Stimulated activated CD8-positive, alpha-beta memory T cell treated with anti-CD3 and anti-CD28 coated beads, Interleukin-2, amount 100 ng/mL, for 1 hour (primary cell): ENCODE measurements at places on chromosomes 13 and 19.

DNA sequence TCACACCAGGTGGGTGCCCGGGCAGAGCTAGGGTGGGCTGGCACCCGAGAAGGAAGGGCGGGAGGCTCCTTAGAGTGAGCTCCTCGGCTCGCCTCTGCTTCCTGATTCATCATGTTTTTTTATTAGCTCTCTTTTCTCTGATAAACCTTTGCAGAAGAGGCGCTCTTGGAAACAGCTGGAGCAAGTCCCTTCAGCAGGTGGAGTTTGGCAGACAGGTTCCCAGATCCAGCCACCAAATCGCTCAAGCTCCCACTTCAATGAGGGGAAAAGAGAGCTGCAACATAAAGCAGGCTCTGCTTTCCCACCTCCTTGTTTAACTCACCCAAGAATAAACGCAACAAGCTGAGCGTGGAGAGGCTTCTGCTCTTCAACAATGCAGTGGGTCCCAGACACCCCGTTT lies 244.8 kb downstream of the TSHZ3 start:
- DNase-seq, result no peak

- no peak for DNase-seq
Measured at GRCh38 chr13:77872995-77873394, 45.6 kb downstream of the EDNRB start.

DNA sequence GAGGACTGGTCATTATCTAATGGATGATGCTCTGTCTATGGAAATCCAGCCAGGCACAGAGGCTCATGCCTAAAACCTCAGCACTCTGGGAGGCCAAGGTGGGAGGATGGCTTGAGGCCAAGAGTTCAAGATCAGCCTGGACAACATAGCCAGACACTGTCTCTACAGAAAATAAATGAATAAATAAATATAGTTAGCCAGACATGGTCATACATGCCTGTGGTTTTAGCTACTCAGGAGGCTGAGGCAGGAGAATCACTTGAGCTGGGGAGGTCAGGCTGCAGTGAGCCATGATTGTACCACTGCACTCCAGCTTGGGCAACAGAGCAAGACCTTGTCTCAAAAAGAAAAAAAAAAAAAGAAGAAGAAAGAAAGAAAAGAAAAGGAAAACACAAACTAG lies 234.7 kb downstream of the TSHZ3 start:
- DNase-seq, result no peak

- no peak for DNase-seq
Measured at GRCh38 chr13:69921156-69921555, 186.5 kb upstream of the ATXN8OS start.

DNA sequence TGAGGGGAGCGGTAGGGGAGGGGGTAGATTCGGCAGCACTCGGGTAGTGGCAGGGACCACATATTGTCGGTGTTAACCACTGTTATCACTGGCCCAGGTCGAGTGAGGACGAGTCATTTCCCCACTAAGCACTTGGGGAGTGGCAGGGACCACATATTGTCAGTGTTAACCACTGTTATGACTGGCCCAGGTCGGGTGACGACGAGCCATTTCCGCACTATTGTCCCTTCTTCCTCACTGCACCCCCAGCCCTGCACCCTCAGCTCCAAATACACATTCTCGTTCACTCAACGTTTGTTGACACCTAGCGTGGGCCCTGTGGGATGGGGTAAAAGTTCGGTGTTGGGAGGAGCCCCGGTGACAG lies 467 bp upstream of the CLN5 start:
- DNase-seq, result peak; percentile 62

DNA sequence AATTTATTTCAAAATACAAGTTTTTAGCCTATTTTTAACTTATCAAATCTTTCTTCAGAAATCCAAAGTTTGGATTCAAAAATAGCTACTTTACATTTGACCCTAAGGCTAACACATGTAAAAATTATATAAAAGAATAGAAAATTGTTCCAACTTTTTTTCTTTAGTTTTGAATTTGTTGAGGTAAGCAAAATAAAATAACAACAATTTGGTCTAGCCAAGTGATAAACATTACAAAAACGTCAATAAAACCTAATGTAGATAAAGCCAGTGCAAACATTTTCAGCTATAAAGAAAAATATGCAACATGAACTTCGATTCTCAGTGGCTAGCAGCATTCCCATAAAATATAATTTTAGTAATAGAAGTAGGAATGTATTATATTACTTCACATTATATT lies 400.3 kb downstream of the PCDH9 start:
- DNase-seq, result no peak

GRCh38 chr13:27183561-27184147 lies 12.0 kb upstream of the USP12 start:
- DNase-seq, result no peak

GRCh38 chr19:55119053-55119452 lies 1.6 kb upstream of the PPP1R12C start:
- DNase-seq, result no peak

- DNase-seq, result no peak
Measured at GRCh38 chr19:39382991-39383828, 7.7 kb downstream of the PAF1 start.

DNA sequence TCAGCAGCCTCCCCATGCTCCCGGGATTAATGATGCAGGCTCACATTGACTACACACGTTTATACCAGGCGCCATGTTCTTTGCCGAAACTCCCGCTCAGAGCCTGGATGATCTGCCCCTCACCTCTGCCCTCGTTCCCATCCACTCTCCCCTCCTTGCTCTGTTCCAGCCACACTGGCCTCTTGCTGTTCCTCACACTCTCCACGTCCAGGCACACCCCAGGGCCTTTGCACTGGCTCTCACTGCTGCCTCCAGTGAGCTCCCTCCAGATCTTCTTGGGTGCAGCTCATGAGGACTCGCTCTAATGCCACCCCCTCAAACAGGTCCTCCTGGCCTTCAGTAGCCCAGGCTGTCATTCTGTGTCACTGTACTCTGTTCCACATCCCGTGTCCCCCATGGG lies 39.2 kb downstream of the DPF1 start:
- no peak for DNase-seq

GRCh38 chr13:61664801-61665705 lies 249.4 kb upstream of the PCDH20 start:
- DNase-seq, result no peak

DNA sequence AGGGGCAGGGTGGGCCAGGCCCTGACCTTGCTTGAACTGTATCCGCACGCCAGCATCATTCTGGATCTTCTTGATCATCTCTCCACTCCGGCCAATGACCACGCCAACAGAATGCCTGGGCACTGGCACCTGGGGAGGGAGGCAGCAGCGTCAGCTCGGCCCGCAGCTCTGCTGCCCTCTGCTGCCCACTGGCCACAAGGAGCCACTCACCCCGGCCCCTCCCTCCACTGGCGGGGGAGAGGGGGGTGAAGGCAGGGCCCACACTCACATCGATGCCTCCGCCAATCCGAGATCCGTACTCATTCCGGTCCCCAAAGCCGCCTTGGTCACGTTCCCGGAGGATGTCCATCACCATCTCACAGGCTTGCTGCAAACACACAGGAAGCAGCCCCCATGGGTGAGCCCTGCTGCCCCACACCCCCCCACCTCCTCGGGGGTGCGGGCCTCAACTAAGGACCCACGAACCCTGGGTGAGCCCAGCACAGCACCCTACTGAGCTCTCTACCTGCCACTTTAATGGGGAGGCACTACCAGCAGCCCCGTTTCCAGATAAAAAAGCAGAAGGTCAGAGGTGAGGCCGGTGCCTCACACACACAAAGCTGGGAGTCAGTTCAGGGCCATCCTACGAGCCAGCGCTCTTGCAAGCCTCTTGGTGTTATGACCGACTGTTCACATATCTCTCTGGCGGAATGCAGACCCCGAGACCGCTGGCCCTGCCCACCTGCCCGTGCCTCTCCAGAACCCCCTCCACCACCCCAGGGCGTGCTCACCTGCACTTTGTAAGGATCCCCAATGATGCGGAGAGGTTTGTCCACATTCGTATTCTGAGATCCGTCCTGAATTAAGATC lies 6.7 kb downstream of the KHSRP start:
- no peak for DNase-seq

DNA sequence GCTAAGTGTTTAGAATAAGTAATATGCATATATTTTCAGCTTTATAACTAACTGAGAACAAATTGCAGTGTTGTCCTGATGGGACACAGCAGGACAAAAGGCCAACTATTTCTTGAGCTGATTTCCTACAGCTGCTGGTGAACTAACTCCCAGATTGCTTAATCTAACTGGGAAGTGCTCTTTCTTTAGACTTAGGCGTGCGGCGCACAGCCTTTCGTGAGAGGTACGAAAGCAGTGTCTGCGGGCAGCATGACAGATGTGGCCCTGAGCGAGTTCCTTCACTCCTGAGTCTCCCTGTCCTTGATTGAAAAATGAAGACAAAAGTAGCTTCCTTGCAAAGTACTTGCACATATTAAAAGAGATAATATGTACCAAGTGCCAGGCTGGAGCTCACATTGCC lies 47.3 kb upstream of the NPAS1 start:
- no peak for DNase-seq

DNA sequence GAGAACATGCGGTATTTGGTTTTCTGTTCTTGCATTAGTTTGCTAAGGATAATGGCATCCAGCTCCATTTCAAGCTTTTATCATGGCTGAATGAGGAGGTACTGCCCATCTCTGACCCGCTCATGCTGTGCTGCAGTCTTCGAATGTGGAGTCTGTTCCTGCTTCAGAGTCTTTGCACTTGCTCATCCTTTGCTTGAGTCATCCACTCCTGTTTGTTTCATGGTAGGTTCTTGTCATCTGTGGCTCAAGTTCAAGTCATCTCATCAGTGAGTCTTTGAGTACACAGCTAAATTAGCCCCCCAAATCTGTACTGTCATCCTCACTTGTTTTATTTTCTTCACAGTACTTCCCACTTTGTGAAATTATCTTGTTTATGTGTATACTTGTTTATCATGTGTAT lies 5.4 kb downstream of the UCHL3 start:
- DNase-seq, result no peak

DNA sequence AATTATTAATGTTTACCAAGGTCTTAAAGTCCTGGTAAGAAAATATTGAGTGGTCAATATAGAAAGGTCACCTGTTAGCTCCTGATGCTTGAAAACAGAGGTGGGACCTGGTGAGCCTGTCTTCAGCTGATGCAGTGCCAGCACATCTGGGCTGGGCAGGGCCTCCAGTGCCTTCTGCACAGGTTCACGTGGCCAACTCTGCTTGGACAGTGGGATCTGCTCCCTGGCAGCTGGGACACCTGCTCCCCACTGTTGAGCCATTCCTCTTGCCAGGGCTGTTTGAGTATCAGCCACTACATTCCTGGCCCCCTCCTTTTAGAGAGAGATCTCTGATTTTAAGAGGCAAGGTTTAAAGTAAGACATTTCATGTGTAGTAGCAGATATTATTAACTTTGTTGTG lies 135.0 kb downstream of the TM9SF2 start:
- DNase-seq, result no peak

GRCh38 chr13:48930918-48931317 lies 44.8 kb upstream of the FNDC3A start:
- no peak for DNase-seq

- DNase-seq, result no peak
Measured at GRCh38 chr13:114090476-114090875, 41.9 kb downstream of the RASA3 start.

DNA sequence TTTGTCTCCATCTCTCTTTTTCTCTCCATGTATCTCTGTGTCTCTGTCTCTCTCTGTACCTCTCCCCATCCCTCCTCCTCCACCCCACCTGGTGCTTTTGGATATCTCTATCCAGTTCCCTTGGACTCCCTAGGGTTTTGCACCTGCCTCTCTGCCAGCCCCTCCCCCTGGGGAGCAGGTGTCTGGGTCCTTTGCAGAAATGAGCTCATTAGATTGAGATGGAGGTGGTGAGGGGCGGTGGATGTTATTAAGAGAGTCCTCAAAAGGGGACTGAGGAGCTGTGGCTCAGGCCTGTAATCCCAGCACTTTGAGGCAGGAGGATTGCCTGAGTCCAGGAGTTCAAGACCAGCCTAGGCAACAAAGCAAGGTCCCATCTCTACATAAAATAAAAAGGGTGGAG lies 2.1 kb downstream of the KCNN4 start:
- DNase-seq, result no peak

- no peak for DNase-seq
Measured at GRCh38 chr13:60150538-60150937, 13.2 kb downstream of the DIAPH3 start.

GRCh38 chr13:87884884-87885283 lies 213.7 kb downstream of the SLITRK5 start:
- DNase-seq, result no peak

- DNase-seq, result no peak
Measured at GRCh38 chr13:112256716-112257494, 119.2 kb upstream of the SPACA7 start.

DNA sequence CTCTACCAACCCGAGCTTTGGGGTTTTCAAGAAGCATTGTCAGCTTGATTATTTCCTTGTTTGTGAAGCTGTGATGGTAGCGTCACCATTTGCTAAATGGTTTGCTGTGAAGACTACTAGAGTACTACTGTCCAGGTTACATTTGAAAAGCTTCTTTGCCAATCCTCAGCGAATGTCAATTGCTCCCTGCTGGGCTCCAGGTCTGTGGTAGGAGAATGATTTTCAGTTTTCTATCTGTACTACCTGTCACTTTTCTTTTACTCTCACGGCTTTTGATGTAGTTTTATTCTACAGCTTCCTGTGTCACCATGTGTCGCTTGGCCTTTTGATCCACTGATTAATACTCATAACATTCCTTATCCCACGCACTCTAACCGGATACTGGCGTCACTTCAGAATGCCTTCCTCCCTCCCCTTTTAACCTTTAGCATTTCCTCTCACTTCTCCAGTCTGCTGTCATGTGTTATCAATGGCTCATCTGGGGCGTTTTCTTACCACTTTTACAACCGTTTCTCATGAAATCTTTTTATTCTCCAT lies 7.5 kb upstream of the GPR183 start:
- no peak for DNase-seq

DNA sequence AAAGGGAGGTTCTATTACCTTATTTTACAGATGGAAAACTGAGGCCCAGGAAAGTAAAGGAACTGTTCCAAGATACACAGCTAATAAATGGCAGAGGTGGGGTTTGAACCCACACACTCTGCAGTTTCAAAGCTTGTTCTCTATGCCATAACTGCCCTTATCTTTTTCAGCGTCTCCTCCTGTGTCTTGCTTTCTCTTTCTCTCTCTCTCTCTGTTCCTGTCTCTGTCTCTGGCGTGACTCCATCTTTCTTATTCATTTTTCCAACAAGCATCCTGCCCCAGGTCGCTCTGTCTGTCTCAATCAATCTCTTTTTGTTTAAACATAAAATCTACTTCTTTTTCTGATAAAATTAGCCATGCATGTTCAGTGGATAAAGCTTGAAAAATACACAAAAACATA lies 3.2 kb upstream of the IFNL4 start:
- no peak for DNase-seq

- DNase-seq, result no peak
Measured at GRCh38 chr13:38880397-38880796, 110.2 kb downstream of the STOML3 start.

DNA sequence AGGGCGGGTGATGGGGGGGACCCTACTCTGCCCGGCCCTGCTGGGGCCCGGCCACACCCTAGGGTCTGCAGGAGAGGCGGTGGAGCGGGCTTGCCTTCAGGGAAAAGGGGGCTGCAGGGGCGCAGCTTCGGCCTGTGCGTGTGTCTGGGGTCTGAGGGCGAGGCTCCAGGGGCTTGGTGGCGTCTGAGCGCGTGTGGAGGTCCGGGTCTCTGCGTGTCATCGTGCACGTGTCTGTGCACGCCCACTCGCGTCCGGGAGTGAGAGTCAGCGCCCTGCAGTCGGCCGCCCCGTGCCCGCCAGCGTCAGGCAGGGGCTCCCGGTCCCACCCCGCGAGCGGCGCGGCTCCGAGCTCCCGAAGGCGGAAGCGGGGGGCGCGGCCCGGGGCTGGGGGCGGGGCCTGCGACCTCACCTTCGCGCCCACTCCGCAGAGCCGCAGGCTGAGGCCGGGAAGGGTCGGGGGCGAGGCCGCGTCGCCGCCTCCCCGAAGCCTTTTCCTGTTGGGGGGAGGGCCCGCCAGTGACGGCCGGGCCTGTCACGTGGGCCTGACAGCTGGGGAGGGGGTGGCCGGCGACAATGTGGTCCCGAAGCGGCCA lies at the start of gene ARHGAP45:
Gene ARHGAP45, plus strand, starts transcription at position 420 of the 593 bp plus-strand sequence. CDS start 239 bp downstream, outside the sequence.
- DNase-seq, result peak; percentile 69
